Activated B cell treated with CpG ODN at 0.5 μM for 24 hours (primary cell): ENCODE measurements at places on chromosomes 6 and 20.
A peak's percentile ranks its signal among the peaks of the same experiment; 100 is the strongest.

DNA sequence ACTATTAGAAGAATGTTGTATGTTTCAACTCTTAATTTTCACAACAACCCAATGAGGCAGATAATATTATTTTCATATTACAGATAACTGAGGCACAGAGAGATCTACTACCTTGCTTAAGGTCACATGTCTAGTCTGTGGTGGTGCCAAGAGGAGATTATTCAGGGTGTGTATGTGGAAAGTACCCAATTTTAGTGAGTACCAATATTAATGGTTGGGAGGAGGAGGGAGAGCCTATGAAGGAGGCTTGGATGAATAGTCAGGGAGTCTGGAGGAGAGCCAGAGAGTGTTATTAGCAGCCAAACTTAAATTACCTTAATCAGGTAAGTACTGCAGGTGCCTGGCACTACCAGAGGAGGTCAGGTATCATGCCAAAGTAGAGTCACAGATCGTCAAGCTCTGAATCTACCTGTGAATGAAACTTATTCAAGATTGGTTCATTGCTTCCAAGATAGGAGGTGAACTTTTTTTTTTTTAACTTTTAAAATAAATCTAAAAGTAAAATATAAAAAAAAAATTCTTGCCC is 10.9 kb upstream of the CALHM6 start:
- H3K36me3 ChIP-seq, result no peaks in the 10 kb centered on the region
- no peak for DNase-seq
- peak overlapping the region; percentile 46 for H3K27ac ChIP-seq
- no peak overlapping the region for H3K4me3 ChIP-seq
- no peaks in the 10 kb centered on the region for H3K27me3 ChIP-seq
- peaks cover 32% of the 10 kb centered on the region for H3K4me1 ChIP-seq

- H3K4me3 ChIP-seq, result no peak overlapping the region
- H3K27me3 ChIP-seq, result no peaks in the 10 kb centered on the region
- H3K36me3 ChIP-seq, result peaks cover 28% of the 10 kb centered on the region
- H3K4me1 ChIP-seq, result peaks cover 52% of the 10 kb centered on the region
Observed at GRCh38 chr20:1327827-1328679, 886 bp downstream of the SDCBP2 start.

GRCh38 chr6:14059791-14060436 is 57.7 kb upstream of the CD83 start:
- H3K27me3 ChIP-seq, result peaks cover 4% of the 10 kb centered on the region
- no peaks in the 10 kb centered on the region for H3K36me3 ChIP-seq
- no peak overlapping the region for H3K4me3 ChIP-seq

DNA sequence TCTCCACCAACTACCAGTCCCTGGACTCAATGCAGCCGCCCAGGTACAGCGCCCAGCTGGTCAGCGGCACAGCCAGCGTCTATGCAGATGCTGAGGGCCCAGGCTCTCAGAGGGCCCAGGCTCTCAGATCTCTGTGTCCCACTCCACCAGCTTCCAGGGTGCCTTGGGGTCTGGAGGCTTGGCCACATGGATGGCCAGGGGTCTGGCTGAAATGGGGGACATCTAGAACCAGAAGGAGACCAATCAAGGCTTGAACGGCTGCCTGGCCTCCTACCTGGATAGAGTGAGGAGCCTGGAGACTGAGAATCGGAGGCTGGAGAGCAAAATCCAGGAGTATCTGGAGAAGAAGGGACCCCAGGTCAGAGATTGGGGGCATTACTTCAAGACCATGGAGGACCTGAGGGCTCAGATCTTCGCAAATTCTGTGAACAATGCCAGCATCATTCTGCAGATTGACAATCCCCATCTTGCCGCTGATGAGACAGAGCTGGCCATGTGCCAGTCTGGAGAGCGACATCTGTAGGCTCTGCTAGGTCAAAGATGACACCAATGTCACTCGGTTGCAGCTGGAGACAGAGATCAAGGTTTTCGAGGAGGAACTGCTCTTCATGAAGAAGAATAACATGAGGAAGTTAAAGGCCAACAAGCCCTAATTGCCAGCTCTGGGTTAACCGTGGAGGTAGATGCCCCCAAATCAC is 44.1 kb upstream of the GRM4 start:
- H3K4me3 ChIP-seq, result peak overlapping the region; percentile 19
- peak; percentile 37 for DNase-seq
- peak overlapping the region; percentile 30 for H3K27ac ChIP-seq
- no peaks in the 10 kb centered on the region for H3K36me3 ChIP-seq
- H3K4me1 ChIP-seq, result peaks cover 11% of the 10 kb centered on the region
- H3K27me3 ChIP-seq, result no peaks in the 10 kb centered on the region

GRCh38 chr6:39999006-39999867 is 65.0 kb upstream of the MOCS1 start:
- no peak overlapping the region for H3K27ac ChIP-seq
- H3K27me3 ChIP-seq, result peaks cover 4% of the 10 kb centered on the region
- no peak overlapping the region for H3K4me3 ChIP-seq

DNA sequence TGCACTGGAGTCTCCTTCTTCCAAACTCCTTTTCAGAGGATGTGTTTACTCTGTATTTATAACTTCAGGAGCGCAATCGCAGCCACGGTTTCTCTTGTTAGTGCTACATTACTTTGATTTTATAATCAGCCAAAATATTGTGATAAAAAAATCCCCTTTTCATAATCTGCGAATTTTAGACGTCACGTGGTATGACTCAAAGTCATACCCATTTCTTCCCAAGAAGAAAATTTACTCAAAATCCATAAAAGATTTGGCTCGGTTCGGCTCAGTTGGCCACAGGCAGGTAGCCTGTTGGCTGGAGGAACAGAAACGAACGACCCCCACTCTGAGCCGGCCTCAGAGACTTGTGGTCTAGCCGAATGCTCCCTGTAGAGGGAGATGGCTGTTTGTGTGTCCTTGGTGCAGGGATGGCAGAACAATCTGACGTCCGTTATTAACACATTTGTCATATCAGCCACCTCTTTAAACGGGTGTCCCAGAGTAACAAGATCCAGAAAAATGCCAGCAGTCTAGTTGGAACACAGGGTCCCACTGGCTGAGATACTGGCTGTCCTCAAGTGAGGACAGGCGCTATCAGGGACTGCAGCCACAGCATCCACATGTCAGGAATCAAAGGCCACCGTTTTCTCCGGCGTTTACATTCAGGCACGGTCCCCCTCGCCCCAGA is 247.6 kb downstream of the DLL1 start:
- H3K36me3 ChIP-seq, result no peaks in the 10 kb centered on the region
- no peak overlapping the region for H3K4me3 ChIP-seq
